ENCODE measurements at places on chromosomes 2 and 18. TPM values are rescaled to one million over a fixed set of nuclear protein-coding genes. Genes with fewer than 3 reads are reported as not detected.

- DNase-seq = peak; percentile 77
Measured at GRCh38 chr2:70984576-70985282, 6.3 kb downstream of the ANKRD53 start.

GRCh38 chr2:205613970-205614559 lies 68.2 kb upstream of the NRP2 start:
- DNase-seq = no peak

SRD5A2 gene
- not detected for total RNA-seq

IMP4 gene
- total RNA-seq = 93.7 TPM

GRCh38 chr2:100976645-100977391 lies 25.3 kb upstream of the RPL31 start:
- no peak for DNase-seq

GRCh38 chr18:23859466-23860336 lies 154.9 kb upstream of the TTC39C start:
- DNase-seq = no peak

DNA sequence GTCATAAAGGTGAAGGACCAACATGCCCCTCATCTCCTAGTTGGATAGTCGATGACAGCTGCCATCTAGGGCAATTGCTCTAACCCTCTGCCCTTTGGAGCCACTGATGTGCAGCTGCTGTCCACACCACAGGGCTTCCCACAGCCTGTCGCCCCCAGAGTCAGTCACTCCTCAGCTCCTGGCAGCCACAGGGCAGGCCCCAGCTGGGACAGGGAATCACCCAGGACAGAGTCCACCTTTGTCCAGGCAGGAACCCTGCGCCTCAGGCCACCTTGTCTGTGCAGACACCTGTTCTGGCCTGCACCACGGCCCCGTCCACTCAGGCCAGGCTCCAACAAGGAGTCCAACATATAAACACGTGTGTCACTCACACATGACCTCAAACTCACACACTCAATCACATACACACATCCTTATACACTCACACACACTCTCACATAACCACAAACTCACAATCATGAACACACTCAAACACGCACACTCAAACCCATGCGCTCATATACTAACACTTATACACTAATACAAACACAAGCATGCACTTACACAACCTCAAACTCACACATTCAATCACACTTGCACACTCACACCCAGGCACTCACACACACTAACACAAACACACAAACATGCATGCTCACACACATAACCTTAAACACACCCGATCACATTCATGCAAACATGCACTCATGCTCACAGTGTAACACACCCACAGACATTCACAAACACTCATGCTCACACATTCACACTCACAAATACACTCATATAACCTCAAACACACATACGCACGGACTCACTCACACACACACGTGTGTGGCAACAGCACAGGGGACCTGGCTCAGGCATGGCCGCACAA lies 29.7 kb downstream of the HDAC4 start:
- DNase-seq = no peak

DNA sequence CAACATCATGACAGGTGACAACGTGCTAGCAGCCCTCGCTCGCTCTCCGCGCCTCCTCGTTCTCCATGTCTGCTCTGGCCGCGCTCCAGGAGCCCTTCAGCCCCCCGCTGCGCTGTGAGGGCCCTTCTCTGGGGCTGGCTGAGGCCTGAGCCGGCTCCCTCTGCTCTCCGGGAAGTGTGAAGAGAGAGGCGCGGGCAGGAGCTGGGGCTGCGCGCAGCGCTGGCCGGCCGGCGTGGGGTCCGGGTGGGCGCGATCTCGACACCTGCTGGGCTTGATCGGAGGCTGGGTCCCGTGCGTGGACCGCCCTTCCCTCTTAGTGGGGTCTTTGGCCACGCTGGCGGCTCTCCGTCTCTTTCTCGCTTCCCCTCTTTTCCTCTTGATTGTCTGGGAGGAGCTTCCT lies 195.5 kb downstream of the ANKRD30BL start:
- no peak for DNase-seq

OSR1 gene
- not detected for total RNA-seq

LRRFIP1 gene
- total RNA-seq = 128 TPM

DNA sequence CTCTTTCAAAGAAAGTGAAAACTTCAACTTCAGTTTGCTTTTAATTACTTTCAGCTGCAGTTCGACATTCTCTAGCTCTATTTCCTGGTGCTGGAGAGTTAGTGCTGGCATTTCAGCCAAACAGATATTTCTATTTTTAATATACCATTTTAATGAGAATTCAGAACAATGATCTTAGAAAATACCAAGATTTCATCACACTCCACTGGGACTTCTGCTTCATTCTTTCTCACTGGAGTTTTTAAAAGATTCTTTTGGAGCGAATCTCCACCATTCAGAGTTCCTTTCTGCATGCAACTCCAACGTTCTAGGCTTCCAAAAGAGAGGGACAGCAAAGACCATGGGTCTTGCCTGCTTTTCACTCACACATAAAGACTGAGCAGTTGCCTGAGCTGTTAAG lies 94.2 kb downstream of the CABLES1 start:
- DNase-seq = no peak

DNA sequence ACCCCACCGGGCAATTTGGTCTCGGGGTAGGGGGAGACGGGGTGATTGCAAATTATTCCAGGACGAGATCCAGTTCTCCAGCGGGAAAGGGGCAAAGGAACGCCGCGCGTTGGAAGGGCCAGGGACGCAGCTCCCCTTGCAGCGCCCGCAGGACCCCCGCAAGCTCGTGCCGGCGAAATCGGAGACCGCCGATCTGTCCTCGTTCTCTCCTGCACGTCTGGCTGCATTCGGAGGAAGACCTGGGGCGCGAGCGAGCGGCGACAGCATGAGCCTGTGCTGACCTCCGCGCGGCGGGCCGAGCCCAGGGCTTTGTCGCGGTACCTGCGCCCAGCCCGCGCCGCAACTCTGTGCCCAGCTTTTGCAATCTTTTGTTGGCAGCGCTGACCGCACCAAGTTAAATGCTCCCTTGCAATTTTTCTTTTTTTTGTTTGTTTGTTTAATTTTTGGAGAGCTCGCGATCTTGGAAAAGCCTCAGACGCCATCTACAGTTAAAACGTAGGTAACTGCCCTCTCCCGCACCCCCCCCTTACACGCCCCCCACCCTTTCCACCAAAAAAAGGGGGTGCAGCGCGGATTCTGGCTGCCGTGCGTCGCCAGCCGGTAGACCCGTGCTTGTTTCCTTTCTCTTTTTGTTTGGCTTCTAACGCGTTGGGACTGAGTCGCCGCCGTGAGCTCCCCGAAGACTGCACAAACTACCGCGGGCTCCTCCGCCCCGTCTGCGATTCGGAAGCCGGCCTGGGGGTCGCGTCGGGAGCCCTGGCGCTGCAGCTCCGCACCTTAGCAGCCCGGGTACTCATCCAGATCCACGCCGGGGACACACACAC lies 667 bp downstream of the TRIB2 start:
- peak; percentile 68 for DNase-seq

GRCh38 chr18:703213-703967 lies 9.0 kb downstream of the ENOSF1 start:
- DNase-seq = no peak

DNA sequence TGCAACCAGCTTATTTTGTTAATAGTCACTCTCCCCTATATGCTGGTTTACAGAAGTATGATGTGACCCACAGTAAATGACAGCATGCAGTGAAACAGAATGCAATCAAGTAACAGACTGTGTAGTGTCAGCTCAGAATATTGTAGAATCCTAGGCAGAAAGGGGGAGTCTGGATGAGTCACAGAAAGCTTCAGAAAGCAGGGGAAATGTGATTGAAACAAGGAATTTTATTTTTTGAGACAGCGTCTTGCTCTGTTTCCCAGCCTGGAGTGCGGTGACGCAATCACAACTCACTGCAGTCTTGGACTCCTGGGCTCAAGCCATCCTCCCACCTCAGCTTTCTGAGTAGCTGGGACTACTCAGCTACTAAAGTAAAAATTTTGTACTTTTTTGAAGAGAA lies 219.9 kb upstream of the FBXO11 start:
- DNase-seq = no peak

CCDC195 gene
- not detected for total RNA-seq

GRCh38 chr2:67950919-67951318 lies 111.9 kb downstream of the C1D start:
- DNase-seq = no peak

DNA sequence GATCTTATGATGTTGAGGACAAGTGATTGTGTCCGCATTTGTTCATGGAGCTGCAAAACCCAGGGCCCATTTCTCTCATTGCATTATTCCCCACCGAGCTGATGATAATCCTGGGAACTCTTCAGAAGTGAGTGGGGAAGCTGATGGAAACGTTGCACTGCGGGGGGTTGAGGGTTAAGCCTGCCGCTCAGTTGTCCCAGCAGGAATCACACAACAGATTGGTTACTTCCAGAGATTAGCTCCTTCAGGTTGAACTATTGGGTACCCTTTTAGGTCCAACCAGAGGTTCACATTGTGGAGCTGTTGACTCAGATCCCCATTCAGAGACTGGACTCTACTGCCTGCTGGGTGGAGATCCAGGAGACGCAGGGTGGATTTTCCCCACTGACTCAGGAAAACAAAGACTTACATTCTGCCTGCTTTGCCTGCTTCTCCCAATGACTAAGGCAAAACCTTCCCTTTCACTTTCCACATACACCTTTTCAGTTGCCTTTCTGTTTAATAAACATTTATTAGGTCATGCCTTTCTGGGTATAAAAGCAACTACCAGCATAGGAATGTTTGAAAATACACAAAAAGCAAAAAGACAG lies 286.4 kb downstream of the TXNL1 start:
- no peak for DNase-seq

ACTR1B gene
- 87.2 TPM for total RNA-seq

DNA sequence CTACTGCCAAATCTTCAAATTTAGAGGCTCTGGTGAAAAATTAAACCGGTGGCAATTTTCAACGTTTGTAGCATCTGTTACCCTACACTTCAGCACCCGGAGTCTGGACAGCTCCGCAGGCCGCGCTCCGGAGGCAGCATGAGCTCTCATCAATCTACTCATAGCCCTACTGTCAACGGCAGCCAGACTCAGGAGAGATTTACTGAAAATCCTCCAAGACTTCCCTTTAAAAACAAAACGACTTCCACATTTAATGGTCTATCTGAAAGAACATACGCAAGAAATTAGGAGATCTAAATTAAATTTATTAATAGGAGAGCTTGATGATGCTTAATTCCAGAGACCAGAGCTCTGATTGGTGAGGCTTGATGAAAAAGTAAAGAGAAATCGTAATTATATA lies 970 bp upstream of the ADCYAP1 start:
- peak; percentile 28 for DNase-seq

- no peak for DNase-seq
Measured at GRCh38 chr18:68275616-68276015, 439.3 kb downstream of the TMX3 start.

- DNase-seq = no peak
Measured at GRCh38 chr2:235402422-235402821, 91.4 kb upstream of the AGAP1 start.

GRCh38 chr2:30867385-30867784 lies 60.1 kb upstream of the CAPN13 start:
- DNase-seq = no peak

GRCh38 chr2:217530392-217531090 lies 472.3 kb downstream of the TNS1 start:
- no peak for DNase-seq

SCYGR4 gene
- total RNA-seq = not detected

CCT4 gene
- 105 TPM for total RNA-seq

PTMA gene
- 1,378 TPM for total RNA-seq

- no peak for DNase-seq
Measured at GRCh38 chr2:30226144-30227032, 4.9 kb upstream of the LBH start.

DNA sequence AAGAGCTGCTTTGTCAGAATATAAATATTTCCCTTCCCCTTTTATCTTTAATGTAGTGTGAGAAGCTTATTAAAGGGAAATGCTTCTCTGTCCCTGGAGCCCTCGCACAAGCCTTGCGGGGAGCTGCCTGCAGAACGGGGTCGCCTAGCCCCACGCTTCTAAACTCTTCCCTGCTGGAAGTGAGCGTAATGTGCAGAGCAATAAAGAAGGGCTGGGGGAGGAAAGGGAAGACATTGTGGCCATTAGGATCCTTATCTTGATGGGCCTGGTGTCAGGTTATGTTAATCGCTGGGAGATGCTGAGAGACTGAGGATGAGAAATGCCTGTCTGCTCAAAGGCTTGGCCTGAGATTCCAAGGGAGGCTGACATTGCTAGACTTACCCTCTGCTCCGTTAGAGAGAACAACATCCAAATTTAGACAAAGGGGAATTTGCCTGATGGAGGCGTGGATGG lies 18.9 kb upstream of the FZD7 start:
- DNase-seq = no peak

- DNase-seq = no peak
Measured at GRCh38 chr2:190137561-190137960, 75.0 kb upstream of the MSTN start.

RESP18 gene
- not detected for total RNA-seq

POTEJ gene
- not detected for total RNA-seq

DNA sequence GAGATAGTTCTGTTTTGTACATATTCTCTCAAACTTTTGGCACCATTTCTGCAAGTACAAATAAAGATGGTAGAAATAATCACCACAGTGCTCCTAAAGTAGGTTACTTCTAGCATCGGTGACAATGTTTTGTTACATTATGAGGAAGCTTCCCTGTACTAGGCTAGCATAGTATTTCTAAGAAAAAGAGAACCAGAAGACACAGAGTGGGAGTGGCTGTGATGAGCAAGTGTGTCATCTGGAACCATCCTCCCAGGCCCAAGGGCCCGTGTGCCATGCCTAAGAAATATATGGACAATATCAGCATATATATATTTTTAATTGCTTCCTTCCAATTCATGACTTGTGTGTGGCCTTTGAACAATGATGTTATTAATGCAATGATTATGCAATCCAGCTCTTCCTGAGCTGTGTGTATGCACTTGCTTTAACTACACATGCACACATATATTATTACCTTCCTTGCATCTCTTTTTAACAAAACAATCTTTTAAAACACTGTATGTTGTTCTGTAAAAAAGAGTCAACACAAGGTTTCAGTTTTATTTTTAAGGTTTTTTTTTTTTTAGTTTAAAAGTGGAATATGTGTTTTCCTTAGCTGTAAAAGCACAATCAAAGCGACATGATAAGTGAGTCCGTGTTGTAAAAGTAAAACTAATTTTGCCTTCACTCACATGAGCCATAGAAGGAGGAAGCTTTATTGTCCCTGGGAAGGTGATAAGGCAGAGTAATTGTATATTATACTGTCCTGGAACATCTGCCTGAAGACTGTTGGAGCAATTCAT lies 303.9 kb downstream of the ZNF407 start:
- DNase-seq = no peak

- DNase-seq = no peak
Measured at GRCh38 chr2:43454791-43455190, 141.0 kb downstream of the THADA start.

GRCh38 chr2:45342-46130 lies 769 bp downstream of the FAM110C start:
- DNase-seq = no peak

DNA sequence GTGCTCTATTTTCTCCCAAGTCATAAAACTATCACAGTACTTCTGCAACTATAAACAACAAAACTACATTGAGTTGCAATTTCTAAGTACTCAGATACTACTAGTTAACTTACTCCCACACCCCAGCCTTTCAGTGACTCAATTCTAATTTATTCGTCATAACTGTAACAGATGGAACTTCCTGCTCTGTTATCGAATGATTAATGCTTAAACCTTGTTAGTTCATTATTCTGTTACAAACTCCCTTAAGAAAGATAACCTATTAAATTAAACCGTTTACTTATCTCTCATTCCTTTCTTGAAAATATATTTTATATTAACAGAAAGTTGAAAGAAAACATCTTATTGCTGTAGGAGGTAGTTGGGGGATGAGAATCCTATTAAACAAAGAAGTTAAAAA lies 17.0 kb downstream of the TNFAIP6 start:
- no peak for DNase-seq

All from T-cell (primary cell).